ENCODE measurements at places on chromosomes 13 and 19.
A peak's percentile ranks its signal among the peaks of the same experiment; 100 is the strongest.

DNA sequence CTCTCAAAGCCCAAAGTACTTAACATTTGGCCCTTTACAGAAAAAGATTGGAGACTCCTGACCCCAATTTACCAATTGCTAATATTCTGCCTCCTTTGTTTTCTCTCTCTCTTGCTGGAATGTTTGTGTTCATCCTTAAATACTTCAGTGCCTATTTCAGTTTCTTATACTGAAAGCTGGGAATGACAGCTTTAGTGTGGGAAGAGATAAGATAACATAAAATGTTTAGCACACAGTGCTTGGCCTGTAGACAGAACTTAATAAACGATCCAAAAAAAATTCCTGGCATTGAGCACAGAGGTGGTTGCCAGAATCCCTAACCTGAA is 3.0 kb upstream of the PLEKHF1 start:
- no peak for DNase-seq

DNA sequence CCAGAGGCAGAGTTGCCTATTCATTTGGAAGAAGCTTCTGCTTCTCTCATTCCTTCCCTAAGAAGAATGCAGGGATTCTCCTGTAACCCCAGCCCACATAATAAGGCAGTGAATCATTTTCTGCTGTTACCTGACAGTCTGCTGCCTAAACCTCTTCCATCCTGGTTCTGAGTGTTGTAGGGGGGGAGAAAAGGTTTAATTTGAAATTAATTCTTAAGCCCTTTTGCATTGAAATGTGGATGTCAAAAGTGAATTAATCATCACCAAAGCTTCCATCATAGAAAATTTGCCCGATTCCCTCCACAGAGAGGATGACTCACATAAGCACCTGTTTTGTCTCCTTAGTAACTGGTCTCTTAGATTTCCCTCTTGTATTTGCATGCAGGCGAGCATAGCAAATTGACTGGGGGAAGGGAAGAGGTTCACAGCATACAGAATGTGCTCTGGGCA is 146.7 kb upstream of the FNDC3A start:
- DNase-seq, result no peak

DNA sequence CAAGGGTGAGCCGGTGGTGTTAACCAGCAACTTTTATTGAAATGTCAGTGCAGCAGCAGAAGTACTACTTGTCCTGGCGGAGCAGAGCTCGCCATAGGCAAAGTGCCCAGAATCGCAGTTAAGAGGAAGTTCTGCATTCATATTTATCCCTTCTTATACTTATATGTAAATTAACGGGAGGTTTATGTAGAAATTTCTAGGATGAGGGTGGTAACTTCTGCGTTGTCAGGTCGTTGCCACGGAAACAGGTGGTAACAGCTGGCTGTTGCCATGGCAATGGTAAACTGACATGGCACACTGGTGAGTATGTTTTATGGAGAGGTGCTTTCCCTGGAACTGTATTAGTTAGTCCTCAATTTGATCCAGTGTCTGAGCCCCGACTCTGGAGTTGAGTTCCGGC is 2494.9 kb upstream of the PCDH20 start:
- DNase-seq, result no peak

- DNase-seq, result no peak
Observed at GRCh38 chr13:48236528-48237353, 3.7 kb downstream of the ITM2B start.

GRCh38 chr19:48249502-48250014 is 6.2 kb downstream of the CARD8 start:
- no peak for DNase-seq

- no peak for DNase-seq
Observed at GRCh38 chr19:38425222-38425809, 703 bp downstream of the RASGRP4 start.

GRCh38 chr13:106036870-106037269 is 498.6 kb downstream of the EFNB2 start:
- no peak for DNase-seq

DNA sequence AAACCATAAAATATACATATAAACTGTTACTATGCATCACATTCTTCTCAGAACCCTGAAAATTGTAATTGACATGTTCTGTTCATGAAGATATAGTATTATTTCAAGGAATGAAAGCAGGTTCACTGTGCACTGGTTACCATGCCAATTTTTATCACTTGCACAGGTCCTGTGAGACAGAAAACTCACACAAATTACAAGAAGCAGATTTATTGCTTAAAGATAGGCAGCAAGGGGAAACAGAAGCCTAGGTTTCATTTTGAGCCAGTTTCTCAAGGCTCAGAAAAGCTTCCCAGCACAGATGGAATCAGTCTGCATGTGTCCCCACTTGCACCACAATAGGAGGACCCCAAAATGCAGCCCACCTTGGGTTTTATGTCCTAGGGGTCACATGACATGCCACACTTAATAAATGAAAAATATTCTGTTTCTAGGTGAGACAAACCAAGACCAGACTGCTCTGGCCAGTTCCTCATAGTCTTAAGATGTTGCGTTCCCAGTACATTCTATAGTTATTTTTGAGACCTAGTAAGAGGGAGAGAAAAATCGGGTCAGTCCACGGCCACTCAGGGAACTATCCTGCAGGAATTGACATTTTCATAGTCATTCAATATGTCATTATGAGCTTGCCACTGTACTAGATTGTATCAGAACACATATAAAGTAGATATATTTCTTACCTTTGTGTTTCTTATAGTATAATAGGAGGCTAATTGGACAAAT is 459.1 kb upstream of the ATXN8OS start:
- DNase-seq, result no peak

- peak; percentile 7 for DNase-seq
Observed at GRCh38 chr13:103188713-103189326, 122.6 kb upstream of the SLC10A2 start.

GRCh38 chr19:57280962-57281400 is 696 bp downstream of the ZNF460 start:
- no peak for DNase-seq

GRCh38 chr19:18701250-18701608 is 17.7 kb downstream of the CRTC1 start:
- no peak for DNase-seq

GRCh38 chr13:19596086-19596485 is 34.8 kb upstream of the TPTE2 start:
- DNase-seq, result no peak

DNA sequence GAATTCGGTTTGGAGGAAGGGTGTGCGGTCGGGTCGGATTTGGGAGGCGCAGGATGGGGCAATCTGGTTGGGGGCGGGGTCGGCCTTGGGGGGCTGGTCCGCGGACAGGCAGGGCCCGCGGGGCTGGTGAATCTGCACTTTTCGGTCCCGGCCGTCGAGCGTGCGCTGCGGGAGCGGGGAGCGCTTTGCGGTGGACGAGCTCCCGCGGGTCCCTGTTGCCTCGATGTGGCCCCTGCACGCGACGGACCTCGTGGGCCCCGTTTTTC is 11.9 kb downstream of the PEAK3 start:
- no peak for DNase-seq

DNA sequence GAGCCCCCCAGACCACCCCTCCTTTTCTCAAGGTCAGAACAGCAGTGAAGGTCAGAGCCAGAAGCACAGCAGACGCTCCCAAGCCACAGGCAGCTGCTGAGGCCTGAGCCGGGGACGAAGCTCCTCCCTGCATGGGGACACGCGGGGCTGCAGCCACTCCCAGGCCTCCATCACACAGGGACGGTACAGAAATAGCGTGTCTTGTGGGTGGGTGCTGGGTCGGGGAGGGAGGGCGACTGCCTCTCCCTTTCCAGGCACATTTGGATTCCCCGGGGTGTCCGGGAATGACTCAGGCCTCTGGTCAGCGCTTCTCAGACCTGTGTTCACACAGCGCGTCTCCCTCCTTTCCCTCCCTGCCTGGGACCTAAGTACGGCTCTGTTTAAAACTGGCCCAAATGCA is 33.2 kb downstream of the RASA3 start:
- no peak for DNase-seq

GRCh38 chr19:4374498-4375163 is 25.7 kb downstream of the SH3GL1 start:
- no peak for DNase-seq

- DNase-seq, result no peak
Observed at GRCh38 chr13:78376033-78376432, 227.3 kb downstream of the POU4F1 start.

DNA sequence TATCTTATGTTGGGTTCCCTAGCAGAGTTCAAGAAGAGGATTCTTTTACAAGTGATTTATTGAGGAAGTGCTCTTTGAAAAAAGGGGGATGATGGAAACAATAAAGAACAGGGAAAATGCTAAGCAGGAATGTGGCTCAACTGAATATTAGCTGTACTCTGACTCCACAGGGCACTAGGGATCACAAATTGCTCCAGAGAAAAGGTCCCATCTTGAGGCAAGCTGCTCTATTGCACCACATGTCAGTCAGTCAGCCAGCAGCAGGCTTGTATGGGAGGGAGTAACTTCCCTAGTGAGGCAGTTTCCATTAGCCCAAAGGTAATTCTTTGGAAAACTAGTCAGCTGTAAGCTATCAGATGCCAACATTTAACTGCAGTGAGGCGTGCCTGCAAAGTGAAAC is 73.3 kb upstream of the FNDC3A start:
- DNase-seq, result no peak

DNA sequence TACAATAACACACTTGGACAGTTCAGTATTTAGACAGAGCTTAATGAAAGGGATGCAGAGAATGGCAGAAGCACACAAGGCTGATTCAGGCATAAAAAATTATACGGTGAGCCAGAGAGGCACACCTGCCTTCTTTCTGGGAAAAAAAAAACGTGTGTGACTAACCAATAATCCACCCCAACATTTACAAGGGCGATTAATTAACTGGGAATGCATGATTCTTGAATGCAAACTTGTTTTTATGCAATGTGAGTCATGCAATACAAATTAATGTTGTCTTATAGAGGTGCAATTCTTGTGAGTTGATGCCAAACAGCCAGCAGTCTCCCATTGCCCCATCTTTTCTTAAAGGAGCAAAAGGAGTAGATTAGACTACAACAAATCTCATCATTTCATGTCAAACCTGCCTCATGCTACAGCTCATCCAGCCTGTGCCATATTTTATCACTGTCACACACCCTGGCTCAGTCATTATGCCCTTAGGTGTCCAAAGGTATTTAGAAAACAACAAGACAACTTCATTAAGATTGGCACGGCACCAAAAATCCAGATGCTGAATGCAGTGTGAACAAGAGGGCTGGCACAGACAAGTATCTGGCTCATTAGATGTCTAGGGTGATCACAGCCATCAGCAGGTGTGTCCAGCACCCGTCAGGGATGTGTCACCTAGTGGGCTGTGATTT is 721.1 kb downstream of the EFNB2 start:
- DNase-seq, result no peak

DNA sequence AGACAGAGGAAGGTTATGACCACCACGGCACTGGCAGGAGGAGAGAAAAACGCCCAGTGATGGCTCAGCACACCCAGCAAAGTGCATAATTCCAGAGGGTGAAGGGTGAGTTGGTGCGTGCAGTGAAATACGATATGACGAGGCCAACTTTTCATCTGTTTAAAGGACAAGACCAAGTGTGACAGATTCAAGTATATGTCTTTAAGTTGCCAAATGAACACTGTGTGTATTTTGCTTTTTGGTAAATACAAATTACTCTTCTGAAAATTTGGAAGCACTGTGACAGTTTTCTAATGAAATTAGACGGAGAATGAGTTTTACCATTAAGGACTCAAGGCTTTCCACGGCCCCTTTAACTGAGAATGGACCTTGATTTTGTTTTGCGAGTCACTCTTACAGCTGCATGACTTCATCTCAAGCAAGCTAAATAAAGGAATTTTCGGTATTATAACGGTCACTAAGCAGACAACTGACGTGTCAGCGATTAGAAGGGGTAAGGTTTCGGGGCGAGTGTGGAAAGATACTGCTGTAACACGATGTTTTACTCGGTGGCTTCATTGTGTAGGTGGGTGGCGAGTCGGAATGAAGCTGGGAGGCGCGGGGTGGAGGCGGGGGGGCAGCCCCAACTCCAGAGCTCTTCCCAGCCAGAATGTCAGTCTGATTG is 22.8 kb downstream of the COL4A2 start:
- no peak for DNase-seq

DNA sequence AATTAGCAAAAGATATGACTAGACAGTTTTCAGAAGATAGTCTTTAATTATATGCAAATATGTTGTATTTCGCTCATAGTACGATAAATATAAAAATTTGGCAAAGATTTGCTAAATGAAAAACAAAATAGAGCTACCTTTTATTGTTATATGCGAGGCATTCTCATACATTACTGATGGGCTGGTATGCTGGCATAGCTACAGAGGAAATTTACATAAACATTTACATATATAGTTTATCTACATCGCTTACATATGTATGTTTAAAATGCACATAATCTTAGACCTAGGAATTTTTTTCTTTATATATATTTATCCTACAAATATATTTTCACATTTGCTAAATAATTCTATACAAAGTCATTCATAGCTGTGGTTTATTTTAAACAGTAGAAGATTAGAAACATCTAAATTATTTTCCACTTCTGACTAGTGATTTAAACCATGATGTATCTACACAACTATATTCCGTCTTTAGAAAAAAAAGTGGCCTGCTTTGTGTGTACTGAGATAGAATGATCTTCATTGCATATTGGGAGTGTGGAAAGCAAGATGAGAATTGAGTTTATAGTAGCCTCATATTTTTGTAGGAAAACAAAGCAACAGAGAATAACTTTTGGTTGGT is 1345.0 kb upstream of the SLC10A2 start:
- no peak for DNase-seq

- no peak for DNase-seq
Observed at GRCh38 chr13:48038761-48039160, 1.2 kb downstream of the NUDT15 start.

DNA sequence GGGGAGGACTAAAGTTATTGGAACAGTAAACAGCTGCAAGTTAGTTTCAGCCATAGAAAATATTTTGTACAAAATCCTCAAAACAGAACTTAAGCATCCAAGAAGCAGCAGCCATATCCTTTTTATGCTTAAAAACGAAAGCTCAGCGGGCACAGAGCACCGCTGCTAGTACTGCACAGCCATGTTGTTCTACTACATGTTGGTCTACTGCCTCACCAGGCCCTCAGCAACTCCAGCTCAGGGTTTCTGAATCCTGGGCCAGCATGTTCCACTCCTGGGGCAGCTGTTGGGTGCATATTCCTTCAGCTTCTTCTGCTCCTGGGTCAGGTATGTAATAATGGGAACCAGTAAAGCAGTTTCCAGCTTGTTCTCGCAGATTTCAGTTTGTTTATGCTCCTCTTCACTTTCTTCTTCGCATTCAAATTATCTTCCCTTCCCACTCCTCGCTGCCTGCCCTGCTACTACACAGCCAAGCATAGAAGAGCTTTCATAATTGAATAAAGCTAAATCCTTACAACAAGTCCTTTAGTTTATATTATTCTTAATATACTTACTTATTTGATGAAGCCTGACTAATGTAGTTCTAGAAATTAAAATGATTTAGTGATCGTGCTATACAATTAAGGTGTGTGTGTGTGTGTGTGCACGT is 820.5 kb upstream of the ATXN8OS start:
- no peak for DNase-seq

GRCh38 chr13:75073786-75074185 is 408.2 kb downstream of the TBC1D4 start:
- no peak for DNase-seq

- DNase-seq, result no peak
Observed at GRCh38 chr13:42279080-42279479, 7.1 kb downstream of the AKAP11 start.

Measured in cerebellar nuclear complex (tissue), 1 donor.